Stomach (tissue), 19 donors: ENCODE measurements at places on chromosomes 1 and 21. TPM values are rescaled to one million over a fixed set of nuclear protein-coding genes. Genes with fewer than 3 reads are reported as not detected.

- DNase-seq = no peak
- H3K4me3 ChIP-seq = no peak overlapping the region
- peaks cover 15% of the 10 kb centered on the region for H3K4me1 ChIP-seq
- no peaks in the 10 kb centered on the region for H3K27me3 ChIP-seq
- no peak overlapping the region for H3K27ac ChIP-seq
These were observed 27.4 kb downstream of the LRRC3 start for GRCh38 chr21:44482581-44483287.

SLC5A9 gene
- not detected for total RNA-seq

RYR2 gene
- total RNA-seq = 33.5 TPM

DNA sequence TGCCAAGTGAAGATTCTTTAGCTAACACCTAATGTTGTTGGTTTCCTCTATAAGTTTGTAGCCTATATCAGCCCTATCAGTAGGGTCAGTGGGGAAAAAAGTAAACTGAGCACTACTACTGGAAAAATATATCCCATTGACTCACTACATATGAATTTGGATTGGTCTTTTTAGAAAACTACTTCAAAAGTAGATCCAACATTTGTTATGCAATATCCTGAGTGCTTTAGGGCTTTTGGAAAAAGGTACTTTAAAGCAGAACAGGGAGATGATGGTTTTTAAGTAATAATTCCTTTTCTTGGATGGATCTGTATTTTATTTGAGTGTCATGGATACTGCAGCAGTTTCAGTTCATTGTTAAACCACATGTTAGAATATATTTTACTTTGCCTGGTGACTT, 7.1 kb downstream of the C1orf21 start:
- DNase-seq = no peak
- no peak overlapping the region for H3K4me3 ChIP-seq
- H3K36me3 ChIP-seq = no peaks in the 10 kb centered on the region
- H3K27ac ChIP-seq = no peak overlapping the region

DNA sequence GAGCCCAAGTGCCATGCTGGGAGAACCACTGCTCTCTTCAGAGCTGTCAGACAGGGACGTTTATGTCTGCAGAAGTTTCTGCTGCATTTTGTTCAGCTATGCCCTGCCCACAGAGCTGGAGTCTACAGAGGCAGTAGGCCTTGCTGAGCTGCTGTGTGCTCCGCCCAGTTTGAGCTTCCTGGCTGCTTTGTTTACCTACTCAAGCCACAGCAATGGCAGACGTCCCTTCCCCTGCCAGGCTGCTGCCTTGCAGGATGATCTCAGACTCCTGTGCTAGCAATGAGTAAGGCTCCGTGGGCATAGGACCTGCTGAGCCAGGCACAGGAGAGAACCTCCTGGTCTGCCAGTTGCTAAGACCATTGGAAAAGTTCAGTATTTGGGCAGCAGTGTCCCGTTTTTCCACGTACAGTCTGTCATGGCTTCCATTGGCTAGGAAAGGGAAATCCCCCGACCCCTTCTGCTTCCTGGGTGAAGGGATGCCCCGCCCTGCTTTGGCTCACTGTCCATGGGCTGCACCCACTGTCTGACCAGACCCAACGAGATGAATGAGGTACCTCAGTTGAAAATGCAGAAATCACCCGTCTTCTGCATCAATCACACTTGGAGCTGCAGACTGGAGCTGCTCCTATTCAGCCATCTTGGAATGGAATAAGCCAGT, 31.9 kb downstream of the CYP4B1 start:
- H3K4me1 ChIP-seq = no peaks in the 10 kb centered on the region
- no peak overlapping the region for H3K27ac ChIP-seq
- H3K36me3 ChIP-seq = no peaks in the 10 kb centered on the region
- no peak overlapping the region for H3K4me3 ChIP-seq
- no peaks in the 10 kb centered on the region for H3K27me3 ChIP-seq
- DNase-seq = no peak

GRCh38 chr21:41899426-41900202, 20.5 kb upstream of the PRDM15 start:
- no peaks in the 10 kb centered on the region for H3K27me3 ChIP-seq
- H3K36me3 ChIP-seq = peaks cover 55% of the 10 kb centered on the region
- peaks cover 24% of the 10 kb centered on the region for H3K4me1 ChIP-seq
- H3K4me3 ChIP-seq = no peak overlapping the region
- no peak overlapping the region for H3K27ac ChIP-seq

DNA sequence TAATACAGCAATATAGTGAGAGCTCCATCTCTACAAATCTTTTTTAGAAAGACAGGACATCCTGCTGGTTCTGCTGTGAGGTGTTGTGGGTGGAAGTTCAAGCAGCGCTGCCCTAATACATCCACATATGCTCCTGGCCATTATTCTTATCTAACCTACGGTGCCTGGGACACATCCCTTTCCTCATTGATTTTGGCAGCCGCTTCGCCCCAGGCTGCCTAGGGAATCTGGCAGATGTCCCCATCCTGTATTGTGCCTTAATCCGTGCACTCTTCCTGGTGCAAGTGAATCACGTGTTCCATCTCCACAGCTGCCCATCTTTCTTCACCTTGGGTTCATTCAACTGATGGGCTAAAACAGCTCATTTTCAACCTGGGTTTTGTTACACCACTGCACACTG, 3.1 kb upstream of the UBE2G2 start:
- H3K27me3 ChIP-seq = no peaks in the 10 kb centered on the region
- H3K27ac ChIP-seq = no peak overlapping the region

GRCh38 chr1:12486401-12487005, 131.5 kb downstream of the DHRS3 start:
- H3K27me3 ChIP-seq = no peaks in the 10 kb centered on the region
- no peak for DNase-seq
- H3K4me3 ChIP-seq = no peak overlapping the region
- peaks cover 31% of the 10 kb centered on the region for H3K4me1 ChIP-seq
- peak overlapping the region; percentile 51 for H3K27ac ChIP-seq

GRCh38 chr1:180969434-180969833, 53.2 kb downstream of the STX6 start:
- no peak for DNase-seq
- H3K27me3 ChIP-seq = no peaks in the 10 kb centered on the region
- peaks cover 70% of the 10 kb centered on the region for H3K36me3 ChIP-seq
- peaks cover 5% of the 10 kb centered on the region for H3K4me1 ChIP-seq
- no peak overlapping the region for H3K4me3 ChIP-seq

DNA sequence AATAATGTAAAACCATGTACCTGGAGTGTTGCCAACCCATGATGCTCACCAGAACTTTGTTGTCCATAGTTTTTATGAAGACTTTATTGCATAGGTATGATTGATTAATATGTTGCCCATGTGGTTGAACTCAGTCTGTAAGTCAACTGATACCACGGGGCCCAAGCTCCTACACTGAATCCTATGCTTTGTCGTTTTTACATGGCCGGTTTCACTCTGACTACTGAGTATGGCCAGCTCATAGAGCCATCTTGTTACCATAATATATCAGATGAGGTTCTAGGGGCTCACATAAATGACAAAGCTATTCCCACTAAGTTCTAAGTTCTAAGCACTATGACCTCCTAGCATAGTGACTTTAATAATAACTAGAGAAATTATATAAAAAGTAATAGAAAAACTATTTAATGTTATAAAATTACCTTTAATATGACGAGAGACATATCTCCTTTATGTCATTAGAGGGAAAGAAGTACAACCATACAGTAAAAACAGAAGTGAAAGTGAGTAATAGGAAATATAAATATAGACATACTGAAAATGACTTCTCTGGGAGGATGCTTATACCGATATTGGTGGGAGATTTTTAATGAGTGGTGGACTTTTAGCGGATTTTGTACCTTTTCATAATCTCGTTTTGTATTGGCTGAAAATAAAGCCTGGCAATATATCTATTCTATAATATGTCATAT, 983.4 kb upstream of the PRMT6 start:
- H3K27me3 ChIP-seq = no peaks in the 10 kb centered on the region
- no peak overlapping the region for H3K27ac ChIP-seq
- H3K4me1 ChIP-seq = no peaks in the 10 kb centered on the region
- no peak for DNase-seq

DNA sequence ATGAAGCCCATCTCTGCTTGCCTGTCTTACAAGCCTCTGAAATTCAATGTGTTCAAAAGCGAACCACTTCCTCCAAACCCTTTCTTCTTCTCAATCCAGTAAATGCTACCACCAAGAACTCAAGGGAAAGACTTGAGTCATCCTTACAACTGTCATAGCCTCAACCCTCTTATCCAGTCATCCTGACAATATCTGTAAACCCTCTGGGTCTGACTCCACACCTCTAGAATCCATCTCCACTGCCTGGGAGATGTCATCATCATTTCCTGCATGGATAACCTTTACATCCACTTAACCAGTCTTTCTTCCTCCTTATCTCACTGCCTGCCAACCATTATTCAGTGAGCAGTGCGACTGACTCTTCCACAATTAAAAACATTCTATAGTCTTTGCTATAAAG, 441.1 kb downstream of the SETD4 start:
- H3K4me3 ChIP-seq = no peak overlapping the region
- H3K27ac ChIP-seq = no peak overlapping the region
- no peaks in the 10 kb centered on the region for H3K4me1 ChIP-seq
- H3K36me3 ChIP-seq = no peaks in the 10 kb centered on the region

DNA sequence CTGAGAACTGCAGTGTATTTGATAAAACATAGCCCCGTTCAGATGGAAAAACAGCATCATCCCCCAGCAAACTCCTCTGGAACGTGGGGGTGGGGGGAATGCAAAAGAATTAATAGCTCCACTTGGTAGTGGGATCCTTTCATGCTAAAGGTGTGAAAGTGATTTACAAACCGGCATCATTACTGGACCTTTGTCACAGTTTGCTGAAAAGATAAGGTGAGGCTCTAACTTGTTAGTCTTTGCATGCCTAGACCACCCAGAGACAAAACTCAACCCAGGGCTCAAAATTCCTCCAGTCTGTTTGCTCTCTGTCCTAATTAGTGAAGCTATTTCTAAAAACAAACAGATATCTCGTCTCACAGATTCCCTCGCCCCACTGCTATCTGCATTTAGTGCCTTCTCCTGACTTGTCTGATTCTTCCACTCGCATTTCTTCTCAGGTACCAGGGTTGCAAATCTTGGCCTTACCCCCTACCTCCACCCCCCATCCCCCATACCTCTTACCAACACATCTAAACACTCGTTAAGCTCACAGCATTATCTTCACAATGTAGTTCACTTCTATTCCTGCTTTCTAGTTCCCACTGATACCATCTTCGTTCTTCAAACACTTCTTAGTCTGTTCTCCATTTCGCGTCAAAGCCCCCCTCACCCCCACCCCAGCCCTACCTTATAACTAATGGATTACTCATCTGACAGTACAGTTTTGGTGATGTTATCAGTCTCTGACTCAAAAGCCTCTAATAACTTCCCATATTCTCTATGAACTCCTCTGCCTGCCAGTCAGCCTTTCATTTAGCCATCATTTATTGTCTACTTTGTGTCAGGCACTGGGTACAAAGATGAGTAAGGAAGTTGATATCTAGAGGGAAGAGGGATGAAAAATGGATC, 11.8 kb downstream of the IER5 start:
- H3K27me3 ChIP-seq = no peaks in the 10 kb centered on the region
- DNase-seq = no peak
- no peaks in the 10 kb centered on the region for H3K36me3 ChIP-seq
- H3K4me3 ChIP-seq = no peak overlapping the region

DNA sequence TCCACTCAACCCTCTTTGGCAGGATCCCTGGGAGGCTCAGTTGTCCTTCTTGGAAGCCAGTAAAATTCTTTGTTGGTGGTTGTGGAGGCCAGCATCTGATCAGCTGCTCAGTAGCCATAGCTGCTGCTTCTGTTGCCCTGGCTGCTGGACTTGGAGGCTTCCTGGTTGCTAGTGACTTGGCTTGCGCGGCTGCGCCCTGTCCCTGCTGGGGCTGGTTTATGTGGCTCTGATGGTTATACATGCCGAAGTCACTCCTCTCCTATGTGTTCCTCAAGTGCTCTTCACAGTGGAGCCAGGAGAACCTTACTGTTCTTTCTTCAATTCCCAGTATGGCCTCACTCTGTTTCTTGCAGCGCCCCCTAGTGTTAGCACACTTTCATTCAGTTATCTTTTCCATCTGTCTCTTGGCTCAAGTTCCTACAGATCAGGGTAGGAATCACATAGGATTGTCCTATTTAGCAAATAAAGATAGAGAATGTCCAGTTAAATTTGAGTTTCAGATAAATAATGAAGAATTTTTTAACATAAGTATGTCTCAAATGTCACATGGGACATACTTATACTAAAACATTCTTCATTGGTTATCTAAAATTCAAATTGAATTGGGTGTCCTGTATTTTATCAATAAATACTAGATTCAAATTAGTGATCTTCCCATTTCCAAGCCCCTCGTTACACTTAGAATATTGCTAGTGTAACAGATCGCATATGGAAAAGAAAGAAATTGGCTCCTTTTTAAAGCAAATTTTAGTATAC, 176.5 kb downstream of the TGFB2 start:
- H3K36me3 ChIP-seq = no peaks in the 10 kb centered on the region
- H3K4me3 ChIP-seq = no peak overlapping the region
- no peaks in the 10 kb centered on the region for H3K4me1 ChIP-seq
- H3K27ac ChIP-seq = no peak overlapping the region
- no peaks in the 10 kb centered on the region for H3K27me3 ChIP-seq

SEMA6C gene
- total RNA-seq = 12.3 TPM

GRCh38 chr1:210938416-210938925, 195.5 kb downstream of the KCNH1 start:
- no peak for DNase-seq
- H3K27ac ChIP-seq = no peak overlapping the region
- no peaks in the 10 kb centered on the region for H3K27me3 ChIP-seq
- H3K36me3 ChIP-seq = no peaks in the 10 kb centered on the region

DNA sequence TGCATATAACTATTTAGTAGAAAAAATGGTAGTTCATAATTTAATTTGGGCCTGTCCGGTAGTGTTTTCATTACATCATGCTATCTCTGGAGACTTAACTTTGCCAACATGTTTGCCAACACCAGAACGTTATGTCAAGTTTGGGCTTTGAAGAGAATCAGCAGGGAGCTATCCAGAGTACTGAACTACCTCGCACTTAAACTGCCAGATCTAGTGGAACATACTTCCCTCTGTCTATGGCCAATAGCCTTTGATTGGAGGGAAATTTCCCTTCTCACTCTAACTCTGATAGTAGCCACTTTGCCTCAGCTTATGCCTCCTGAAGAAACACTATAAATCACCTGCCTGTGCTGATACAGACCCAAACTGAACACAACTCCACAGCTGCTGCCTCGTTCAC, 10.0 kb downstream of the LRRC53 start:
- H3K27ac ChIP-seq = no peak overlapping the region
- no peak overlapping the region for H3K4me3 ChIP-seq
- no peak for DNase-seq
- H3K27me3 ChIP-seq = no peaks in the 10 kb centered on the region
- no peaks in the 10 kb centered on the region for H3K36me3 ChIP-seq

SAMD11 gene
- 9.8 TPM for total RNA-seq

- no peaks in the 10 kb centered on the region for H3K36me3 ChIP-seq
- no peaks in the 10 kb centered on the region for H3K27me3 ChIP-seq
- no peak for DNase-seq
These were observed 42.9 kb downstream of the BATF3 start for GRCh38 chr1:212656730-212657129.

GRCh38 chr1:56831871-56832693, 12.9 kb upstream of the FYB2 start:
- no peaks in the 10 kb centered on the region for H3K4me1 ChIP-seq
- H3K27me3 ChIP-seq = peaks cover 19% of the 10 kb centered on the region
- H3K27ac ChIP-seq = no peak overlapping the region
- no peak overlapping the region for H3K4me3 ChIP-seq

RPF1 gene
- total RNA-seq = 40.8 TPM

SLC30A2 gene
- not detected for total RNA-seq

- no peak for DNase-seq
- no peaks in the 10 kb centered on the region for H3K27me3 ChIP-seq
- no peak overlapping the region for H3K27ac ChIP-seq
- H3K36me3 ChIP-seq = no peaks in the 10 kb centered on the region
- H3K4me1 ChIP-seq = no peaks in the 10 kb centered on the region
These were observed 216.6 kb upstream of the ZP4 start for GRCh38 chr1:238107322-238107721.
